ENCODE measurements at places on chromosomes 4 and X. TPM values are rescaled to one million over a fixed set of nuclear protein-coding genes. Genes with fewer than 3 reads are reported as not detected.

PITX2 gene
- not detected for total RNA-seq

PCDH7 gene
- total RNA-seq = 0.21 TPM

ITM2A gene
- total RNA-seq = 32.8 TPM

SLC9A7 gene
- total RNA-seq = 52.6 TPM

CDKL2 gene
- total RNA-seq = not detected

ZNF630 gene
- total RNA-seq = 1.8 TPM

CYSLTR1 gene
- total RNA-seq = 22.1 TPM

AGTR2 gene
- not detected for total RNA-seq

LDB2 gene
- total RNA-seq = 0.15 TPM

GIMD1 gene
- total RNA-seq = not detected

PCDH11X gene
- not detected for total RNA-seq

TBC1D8B gene
- 2.0 TPM for total RNA-seq

DRD5 gene
- not detected for total RNA-seq

TMEM144 gene
- 1.8 TPM for total RNA-seq

C4orf51 gene
- not detected for total RNA-seq

MAMLD1 gene
- not detected for total RNA-seq

SLC38A5 gene
- 95.6 TPM for total RNA-seq

GLUD2 gene
- total RNA-seq = 0.13 TPM
